Cortex of kidney (tissue), 1 donor: ENCODE measurements at places on chromosomes 6 and 20.

DNA sequence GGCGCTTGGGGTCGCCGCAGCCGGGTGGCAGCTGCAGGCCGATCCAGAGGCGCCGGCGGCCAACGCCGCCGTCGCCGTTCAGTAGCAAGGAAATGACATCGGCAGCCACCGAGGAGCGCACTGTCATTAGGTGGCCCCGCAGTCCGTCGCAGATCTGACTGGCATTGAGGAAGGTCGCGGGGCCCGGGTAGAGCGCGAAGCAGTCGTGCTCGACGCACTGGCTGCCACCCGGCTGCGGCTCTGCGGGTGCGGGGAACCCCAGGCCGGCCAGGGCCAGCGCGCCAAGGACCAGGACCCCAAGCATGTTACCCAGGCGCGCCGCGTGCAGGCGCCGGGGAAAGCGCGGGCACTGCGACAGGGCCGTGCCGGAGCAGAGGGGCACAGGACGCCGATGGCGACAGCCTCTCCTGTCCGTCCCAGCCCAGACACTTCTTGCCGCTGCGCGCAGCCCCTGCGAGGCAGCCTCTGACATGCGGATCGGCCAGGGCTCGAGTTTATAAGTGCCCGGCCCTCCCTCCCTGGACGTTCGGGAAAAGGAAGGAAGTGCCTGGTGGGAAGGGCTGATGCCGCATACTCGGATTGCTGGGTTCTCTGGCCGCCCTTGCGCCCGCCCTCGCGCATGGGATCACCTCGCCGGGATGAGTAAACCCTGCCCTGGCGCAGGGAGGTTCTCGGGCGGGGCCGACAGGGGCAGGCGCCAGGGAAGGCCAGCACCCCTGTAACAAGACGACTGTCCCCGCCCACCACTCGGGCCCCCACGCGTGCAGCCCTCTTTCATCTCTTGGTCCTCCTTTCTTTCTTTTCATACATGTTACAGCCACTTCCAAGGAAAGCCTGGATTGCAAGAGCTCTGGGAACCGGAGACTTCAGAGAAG lies at the start of gene THBD:
TSS of gene THBD (minus strand) at position 472 of the 875 bp plus-strand sequence. CDS start at position 304, 168 bp downstream.
- no peak for DNase-seq

- DNase-seq, result no peak
Measured at GRCh38 chr6:22965889-22966288, 396.5 kb downstream of the HDGFL1 start.

- DNase-seq, result no peak
Measured at GRCh38 chr20:9269280-9269971, 200.5 kb downstream of the PLCB4 start.

GRCh38 chr6:13355999-13356785 lies 27.9 kb upstream of the TBC1D7 start:
- DNase-seq, result no peak

GRCh38 chr20:51643390-51643789 lies 100.9 kb upstream of the NFATC2 start:
- no peak for DNase-seq

GRCh38 chr20:57025261-57025660 lies 241.2 kb downstream of the BMP7 start:
- DNase-seq, result no peak

DNA sequence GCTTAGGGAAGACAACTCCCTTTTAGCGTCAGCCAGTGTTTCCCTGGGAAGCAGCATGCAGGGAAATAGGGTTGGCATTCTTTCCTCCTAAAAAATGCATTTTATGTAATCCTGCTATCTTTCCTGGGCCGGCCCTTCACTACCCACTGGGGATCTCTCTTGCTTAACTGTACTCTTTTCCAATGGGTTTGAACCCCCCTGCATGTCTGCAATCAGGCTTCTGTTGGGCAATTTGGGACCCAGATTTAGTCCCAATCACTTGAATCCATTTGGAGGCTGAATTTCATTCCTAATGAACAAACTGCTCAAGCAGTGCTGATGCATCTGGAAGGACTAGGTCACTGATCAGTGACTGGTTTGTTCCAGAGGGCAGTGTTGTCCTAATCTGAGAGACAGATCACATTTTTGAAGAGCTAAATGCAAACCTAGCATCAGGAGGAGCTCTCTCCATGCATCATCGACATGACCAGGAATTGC lies 152.0 kb downstream of the TSHZ2 start:
- no peak for DNase-seq

DNA sequence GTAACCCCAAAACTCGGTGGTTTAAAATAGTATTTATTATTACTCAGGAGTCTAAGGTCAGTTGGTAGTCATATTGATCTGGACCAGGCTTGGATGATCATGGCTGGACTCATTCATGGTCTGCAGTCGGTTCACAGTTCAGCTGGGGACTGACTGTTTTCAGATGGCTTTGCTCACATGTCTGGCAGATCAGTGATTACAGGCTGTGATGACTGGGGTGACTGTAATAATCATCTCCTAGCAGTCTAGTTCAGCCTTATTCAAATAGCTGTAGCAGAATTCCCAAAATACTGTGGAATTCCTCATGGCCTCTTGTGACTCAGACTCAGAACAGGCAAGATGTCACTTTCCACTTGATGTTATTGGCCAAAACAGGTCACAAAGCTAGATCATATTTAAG lies 16.4 kb upstream of the NT5DC1 start:
- DNase-seq, result no peak

DNA sequence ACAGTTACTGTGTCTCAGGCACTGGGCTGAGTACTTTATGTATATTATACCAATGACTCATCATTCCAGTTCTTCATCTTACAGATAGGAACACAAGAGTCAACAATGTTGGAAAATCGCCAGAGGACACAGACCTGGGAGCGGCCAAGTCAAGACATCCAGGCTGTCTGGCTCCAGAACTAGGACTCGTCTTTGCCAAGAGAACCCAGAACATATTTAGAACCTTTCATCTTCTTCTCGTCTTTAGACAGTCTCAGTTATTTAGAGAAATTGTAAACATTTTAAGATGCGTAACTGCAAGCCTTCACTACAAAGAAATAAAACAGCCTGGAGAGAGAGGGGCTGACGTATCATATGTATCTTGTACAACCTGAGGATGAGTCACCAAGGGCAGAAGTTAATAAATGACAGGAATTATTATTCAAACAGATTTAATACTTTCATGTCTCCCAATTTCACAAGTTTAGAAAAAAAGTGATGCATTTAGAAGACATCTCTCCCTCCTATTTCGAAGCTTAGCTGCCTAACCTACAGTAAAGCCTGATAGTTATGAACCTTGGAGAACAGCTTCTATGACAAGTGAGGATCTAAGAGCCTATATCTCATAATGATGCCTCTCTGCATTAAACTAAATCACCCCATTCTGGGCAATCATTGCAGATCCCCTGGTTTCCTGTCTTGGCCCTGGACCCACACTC lies 43.4 kb downstream of the SLC22A3 start:
- no peak for DNase-seq

DNA sequence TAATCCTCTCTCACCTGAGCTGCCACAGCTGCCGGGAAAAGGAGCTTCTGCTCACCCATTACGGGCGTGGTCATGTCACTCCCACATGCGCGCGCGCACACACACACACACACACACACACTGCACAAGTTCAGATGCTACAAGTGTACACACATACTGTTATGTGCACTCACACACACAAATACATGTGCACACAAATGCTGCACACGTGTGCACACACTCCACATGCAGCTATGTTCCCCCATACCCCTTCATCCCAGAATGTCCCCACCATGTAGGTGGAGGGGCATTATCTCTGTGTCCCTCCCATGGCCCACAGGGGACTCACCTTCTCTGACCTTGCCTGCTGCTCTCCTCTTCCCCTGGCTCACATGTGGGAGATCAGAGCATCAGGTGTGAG lies 37.3 kb downstream of the GNAS-AS1 start:
- DNase-seq, result no peak

DNA sequence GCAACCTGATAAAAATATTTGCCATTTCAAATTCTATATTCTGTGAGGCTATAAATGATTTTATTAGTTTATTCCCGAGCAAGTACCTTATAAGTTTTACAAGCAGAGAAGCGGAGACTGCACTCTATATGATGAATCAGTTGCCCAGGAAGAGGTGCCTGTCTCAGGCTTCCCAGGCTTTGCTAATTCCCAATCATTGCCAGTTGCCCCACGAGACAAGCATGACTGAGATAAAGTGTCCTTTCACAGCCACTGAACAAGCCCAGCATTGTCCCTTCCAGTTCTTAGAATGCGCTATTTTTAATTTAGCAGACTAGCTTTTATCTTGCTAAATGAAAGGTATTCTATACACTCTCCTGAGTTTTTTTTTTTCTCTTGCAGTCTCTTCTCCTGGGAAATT lies 260.7 kb downstream of the ALDH8A1 start:
- DNase-seq, result no peak

- DNase-seq, result no peak
Measured at GRCh38 chr6:2751871-2752270, 1.1 kb upstream of the MYLK4 start.

DNA sequence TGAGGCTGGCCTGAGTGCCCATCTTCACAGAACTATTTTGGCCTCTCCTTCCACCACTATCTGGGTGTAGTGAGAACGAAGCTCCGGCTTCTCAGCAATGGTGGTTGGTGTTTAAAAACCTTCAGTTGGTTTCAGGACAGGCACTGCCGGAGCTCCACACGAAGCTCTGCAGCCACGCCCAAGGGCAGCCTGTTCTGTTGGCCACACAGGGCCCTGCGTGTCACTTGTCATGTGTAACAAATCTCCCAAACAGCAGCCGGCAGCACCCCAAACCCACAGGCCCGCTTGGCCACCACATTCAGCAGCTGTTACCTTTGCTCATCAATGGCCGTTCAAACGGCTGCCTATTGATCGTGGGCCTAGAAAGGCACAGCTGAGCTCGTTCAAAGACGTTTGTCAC lies 97.5 kb downstream of the ERMARD start:
- DNase-seq, result no peak

- DNase-seq, result no peak
Measured at GRCh38 chr6:7050872-7051779, 56.6 kb upstream of the RREB1 start.

- no peak for DNase-seq
Measured at GRCh38 chr6:90502381-90502780, 84.5 kb downstream of the MAP3K7 start.

GRCh38 chr6:161750686-161751085 lies 476.8 kb upstream of the AGPAT4 start:
- DNase-seq, result no peak

DNA sequence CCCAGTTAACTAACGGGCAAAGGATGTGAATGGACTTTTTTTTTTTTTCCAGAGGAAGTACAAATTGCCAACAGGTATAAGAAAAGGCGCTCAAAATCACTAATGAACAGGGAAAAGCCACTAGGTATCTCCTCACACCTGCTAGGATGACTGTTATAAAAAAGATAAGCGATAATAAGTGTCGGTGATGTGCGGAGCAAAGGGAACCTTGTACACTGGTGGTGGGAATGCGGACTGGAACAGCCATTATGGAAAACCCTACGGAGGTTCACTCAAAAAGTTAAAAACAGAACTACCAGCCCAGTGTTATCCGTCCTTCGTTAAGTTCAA lies 787 bp upstream of the RAB32 start:
- DNase-seq, result no peak

DNA sequence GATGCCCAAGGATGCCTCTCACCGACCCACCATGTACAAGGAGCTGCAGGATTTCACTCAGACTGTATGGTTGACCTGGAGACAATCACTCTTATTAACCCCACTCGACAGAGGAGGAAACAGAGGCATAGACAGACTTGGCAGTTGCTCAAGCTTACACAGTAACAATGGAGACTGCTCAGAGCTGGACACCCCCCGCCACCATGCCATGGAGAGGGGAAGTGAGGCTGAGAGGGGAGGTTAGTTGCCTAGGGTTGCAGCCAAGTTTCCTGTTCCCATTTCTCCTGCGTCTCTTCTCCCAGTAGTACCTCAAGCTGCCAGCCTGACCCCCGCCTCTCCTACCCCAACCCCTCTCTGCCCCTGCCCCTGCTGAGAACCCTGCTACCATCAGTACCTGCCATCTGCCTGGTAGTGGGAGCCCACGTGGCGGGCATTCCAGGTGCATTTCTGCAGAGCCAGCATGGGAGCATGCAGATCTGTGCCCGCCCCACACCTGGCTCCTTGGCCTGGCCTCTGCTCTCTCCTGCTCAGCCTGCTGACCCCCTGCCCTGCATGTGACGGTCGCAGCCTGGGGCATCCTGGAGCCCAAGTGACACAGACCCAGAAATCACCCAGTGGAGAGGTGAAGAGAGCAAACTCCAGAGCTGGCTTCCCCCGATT lies 157.7 kb downstream of the PREX1 start:
- DNase-seq, result no peak

GRCh38 chr6:49457771-49458170 lies 5.3 kb downstream of the MMUT start:
- no peak for DNase-seq
